ENCODE measurements at places on chromosomes 16 and 17.

GRCh38 chr17:9232155-9232475 lies 210.8 kb downstream of the NTN1 start:
- DNase-seq, result no peak

DNA sequence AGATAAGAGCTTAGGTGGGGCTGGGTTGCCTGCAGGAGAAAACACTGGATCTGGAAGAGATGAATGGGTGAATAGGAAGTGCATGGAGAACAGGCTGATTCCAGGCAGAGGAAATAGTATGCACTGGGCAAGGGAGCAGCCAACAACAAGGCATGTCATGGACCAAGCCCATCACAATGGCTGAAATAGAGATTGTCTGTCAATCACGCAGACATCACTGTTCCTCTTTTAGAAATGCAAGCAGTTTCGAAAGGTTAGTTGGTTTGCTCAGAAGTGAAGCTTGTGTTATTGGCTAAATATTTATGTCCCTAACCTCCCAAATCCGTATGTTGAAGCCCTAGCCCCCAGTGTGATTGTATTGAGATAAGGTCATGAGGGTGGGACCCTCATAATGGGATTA lies 621.7 kb upstream of the CDH11 start:
- no peak for DNase-seq

DNA sequence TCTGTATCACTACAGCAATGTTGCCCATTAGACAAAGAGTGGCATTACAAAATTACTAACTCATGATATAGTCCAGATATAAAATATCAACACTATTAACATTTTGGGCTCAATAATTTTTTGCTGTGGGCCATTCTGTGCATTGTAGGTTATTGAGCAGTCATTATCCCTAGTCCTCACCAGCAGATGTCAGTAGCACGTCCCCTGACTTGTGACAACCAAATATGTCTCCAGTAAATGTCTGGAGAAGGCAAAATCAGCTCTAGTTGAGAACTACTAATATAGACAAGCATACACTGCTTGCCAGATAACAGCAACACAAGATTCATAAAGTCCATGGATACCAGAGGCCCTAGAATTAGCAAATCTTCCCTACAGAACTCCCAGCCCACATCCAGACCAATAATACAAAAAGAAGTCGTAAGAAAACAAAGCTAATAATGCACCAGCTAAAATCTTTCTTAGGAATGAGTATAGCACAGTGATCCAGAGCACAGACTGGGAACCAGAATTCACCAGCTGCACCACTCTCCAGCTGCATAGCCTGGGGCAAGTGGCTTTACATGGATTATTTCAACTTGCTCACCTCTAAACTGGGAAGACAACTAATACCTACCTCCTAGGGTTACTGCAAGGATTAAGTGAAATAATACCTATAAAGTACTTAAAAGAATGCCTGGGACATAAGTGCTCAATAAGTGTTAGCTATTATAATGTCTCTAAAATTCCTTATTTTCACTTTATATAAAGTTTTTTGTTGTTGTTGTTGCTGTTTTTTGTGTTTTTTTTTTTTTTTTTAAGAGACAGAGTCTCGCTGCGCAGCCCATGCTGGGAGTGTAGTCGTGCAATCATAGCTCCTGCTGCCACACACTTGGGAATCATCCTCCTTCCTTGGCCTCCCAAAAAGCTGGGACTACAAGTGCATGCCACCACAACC lies 23.7 kb downstream of the HELZ start:
- peak; percentile 61 for DNase-seq

GRCh38 chr17:3759597-3760216 lies 36.0 kb downstream of the HASPIN start:
- DNase-seq, result no peak

DNA sequence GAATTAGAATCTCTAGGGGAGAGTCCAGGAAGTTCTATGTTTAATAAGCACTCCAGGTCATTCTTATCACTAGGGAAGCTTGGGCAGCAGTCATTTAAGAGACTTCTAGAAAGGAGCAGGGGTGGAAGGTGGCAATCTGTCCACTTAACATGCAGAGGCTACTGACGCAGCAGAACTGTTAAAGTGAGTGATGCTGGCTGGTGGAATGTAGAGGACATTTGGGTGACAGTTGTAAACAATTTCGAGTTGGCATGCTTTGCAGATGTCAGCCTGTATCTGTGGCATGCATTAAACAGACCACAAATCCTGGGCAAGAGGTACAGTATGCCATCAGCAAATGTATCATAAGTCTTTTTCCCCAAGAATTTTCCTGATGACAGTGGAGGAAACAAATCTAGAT lies 40.5 kb upstream of the HS3ST3A1 start:
- peak; percentile 57 for DNase-seq

DNA sequence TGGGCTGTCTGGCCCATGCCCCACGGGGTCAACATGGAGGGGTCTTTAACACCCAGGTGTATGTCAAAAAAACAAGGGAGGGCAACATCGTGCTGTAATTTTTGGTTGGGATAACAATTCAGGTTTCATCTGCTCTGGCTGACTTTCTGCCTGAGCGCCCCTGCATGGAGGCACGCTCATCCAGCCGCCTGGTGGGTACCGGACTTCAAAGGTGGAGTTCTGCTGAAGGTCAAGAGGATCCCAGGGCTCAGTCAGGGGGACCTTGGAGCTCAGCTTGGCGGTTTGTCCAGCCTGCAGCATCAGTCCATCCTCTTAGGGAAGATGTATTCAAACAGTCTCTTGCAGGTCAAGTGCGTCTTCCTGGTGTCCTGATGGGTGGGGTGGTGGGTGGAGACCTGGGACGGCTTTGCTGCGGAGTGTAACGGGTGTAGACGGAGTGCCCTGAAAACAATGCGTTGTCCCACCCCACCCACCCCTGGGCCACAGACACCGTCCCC lies 5.4 kb upstream of the SGF29 start:
- no peak for DNase-seq

GRCh38 chr17:1871756-1872155 lies 42.0 kb downstream of the RPA1 start:
- DNase-seq, result no peak

DNA sequence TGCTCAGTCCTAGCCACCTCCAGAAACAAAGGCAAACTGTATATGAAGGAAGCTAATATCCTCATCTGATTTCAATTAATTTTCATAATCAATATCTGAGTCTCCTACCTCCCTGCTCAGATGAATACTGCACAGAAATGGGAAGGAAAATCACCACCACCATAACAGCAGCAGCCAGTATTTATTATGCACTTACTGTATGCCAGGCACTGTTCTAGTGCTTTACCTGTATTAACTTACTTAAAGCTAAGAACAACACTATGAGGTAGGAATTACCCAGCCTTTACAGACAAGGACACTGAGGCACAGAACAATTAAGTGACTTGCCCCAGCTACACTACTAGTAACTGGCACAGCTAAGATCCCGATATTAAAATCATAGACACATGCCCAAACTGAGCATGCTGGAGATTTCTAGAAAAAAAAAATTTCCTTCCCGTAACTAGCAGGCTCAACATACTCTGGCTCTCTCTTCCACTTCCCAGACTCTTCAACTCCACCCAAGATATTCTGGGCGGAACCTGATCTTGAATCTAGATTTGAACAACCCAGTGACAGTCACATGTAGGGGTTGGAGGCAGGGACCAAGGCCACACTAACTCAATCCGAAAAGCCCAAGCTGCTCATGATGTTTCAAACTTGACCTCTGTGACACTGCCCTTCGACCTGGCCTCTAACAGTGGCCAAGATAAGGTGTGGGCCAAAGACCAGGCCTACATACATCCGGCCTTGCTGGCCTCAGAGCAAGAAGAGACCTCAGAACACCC lies 3.9 kb downstream of the TRIM25 start:
- DNase-seq, result no peak

GRCh38 chr17:7025245-7025644 lies 2.4 kb downstream of the BCL6B start:
- no peak for DNase-seq

GRCh38 chr16:82317411-82318167 lies 147.6 kb upstream of the MPHOSPH6 start:
- peak; percentile 3 for DNase-seq

- no peak for DNase-seq
Observed at GRCh38 chr17:51050291-51051033, 70.2 kb downstream of the SPAG9 start.

DNA sequence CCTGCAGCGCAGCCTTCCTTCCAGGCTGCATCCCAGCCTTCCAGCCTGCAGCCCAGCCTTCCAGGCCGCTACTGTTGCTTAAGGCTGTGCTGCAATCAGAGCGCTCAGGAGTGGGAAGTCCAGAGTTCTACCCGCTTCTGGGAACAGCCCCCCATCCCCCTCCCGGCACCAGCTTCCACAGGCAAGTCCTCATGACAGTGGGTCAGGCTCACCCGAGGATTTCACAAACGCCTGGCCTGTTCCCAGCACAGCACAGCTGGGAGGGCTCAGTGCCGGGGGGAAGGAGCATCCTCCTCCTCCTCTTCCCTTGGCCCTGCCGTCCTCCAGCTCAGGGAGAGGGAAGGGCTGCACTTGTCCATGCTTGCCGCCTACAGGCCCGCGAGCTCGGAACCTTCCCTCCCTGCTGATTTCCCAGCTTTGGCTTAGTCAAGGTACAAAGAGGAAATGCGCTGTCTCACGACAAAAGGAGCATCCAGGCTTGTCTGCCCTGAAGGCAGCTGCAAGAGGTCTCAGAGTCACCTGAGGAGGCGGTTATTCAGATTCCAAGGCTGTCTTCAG lies 8.3 kb downstream of the SOCS3 start:
- peak; percentile 100 for DNase-seq

DNA sequence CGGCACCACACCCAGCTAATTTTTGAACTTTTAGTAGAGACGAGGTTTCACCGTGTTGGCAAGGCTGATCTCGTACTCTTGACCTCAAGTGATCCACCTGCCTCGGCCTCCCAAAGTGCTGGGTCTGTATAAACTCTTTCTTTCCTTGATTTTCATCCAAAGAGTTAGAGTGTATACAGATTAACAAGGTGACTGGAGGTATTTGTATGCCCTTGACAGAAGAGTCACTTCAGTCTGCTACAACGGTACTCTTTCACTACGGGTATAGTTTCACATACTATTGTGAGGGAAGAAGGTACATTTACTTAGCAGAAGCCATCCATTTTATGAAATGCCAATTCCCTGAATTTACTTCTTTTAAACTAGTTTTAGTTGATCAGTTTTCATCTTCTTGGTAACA lies 32.5 kb downstream of the PPM1E start:
- DNase-seq, result no peak

DNA sequence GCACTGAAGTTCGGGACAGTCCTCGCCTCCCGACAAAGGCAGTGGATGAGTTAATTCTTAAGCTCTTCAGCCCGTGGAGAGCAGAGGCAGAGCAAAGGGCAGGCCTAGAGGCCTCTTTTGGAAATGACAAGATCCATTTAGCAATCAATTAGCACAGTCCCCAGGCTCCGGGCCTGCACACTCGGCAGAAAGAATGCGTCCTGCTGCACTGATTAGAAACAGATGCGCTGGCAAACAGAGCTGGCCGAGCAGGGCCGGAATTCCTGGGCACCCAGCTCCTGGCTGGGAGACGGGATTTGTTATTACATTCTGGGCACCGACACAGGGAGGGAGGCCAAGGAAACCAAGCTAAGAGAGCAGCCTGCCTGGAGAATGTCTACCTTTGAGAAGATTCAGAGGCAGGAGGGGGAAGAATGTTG lies 162.9 kb downstream of the COPRS start:
- DNase-seq, result peak; percentile 100

GRCh38 chr17:73582821-73583220 lies 61.4 kb downstream of the SDK2 start:
- DNase-seq, result no peak

- DNase-seq, result peak; percentile 79
Observed at GRCh38 chr17:42526031-42526444, 10.0 kb upstream of the NAGLU start.

- no peak for DNase-seq
Observed at GRCh38 chr16:84845496-84846002, 25.8 kb downstream of the CRISPLD2 start.

DNA sequence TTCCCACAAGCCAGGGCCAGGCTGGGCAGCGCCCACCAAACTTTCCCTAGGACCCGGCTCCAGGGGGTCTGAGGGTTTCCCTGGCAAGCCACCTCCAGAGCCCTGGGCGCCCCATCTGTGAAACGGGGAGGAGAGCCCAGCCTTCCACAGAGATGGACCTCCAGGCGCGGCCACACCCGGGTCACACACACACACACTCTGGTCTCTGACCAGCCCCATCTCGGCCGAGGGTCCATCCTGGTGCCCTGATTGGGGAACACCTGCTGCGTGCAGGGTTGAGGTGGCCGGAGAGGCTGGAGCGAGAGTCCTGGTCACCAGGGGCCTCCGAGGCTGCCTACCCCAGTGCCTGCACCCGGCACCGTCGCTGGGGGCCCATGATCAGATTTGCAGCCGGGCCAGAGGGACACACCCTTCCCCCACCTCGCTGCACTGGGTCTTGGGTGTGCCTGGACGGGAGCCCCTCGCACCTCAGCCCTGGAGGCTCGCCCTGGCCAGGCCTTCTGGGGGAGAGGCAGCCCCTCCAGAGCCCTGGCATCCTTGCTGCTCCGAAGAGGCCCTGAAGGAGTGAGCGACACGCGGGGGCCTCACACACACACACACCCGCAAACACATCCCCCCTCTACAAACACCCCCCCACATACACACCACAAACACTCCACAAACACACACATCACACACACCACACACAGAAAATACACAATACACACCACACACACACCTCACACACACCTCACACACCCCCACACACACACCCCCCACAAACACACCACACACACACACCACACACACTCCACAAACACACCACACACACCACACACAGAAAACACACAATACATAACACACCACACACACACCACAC lies 29.7 kb downstream of the SLC25A10 start:
- DNase-seq, result no peak

DNA sequence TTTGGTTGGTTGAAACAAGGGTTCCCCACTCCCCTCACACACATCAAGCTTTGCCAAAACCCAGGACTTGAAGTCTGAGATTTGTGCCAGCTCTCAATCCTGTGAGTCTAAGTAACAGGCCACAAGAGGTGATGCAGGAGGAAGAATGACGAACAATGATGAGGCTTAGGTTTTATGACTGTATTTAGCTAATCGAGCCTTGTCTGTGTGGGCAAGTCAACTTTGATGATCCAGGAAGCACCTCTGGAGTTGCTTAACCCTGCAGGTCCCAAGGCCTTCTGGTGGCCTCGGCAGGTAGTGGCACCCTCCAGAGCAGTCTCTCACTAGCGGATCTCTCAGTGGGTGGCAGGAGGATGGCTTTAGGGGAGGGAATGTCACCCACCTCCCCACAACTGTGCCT lies 28.7 kb downstream of the CDK5RAP3 start:
- DNase-seq, result peak; percentile 42

DNA sequence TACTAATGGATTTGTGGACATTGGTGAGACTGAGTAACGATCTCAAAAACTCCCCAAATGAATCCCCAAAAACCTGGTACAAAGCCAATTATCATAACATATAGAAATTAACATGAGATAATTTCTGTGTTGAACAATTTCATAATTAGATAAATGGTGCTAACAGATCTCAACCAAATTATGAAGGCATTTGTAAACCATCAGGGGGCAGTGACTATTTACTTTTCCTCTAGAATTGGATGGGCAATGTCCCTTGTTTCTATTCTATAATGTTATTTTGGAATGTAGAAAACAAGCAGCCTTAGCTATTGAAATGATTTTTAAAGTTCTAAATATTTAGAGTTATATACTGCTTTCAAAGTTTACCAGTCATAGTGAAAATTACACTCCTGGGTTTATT lies 57.8 kb downstream of the MYH10 start:
- peak; percentile 21 for DNase-seq

- peak; percentile 90 for DNase-seq
Observed at GRCh38 chr16:80150978-80151721, 389.6 kb upstream of the DYNLRB2 start.

GRCh38 chr17:77445760-77446532 lies 305.2 kb downstream of the SEC14L1 start:
- no peak for DNase-seq
